ENCODE measurements at places on chromosomes 6 and 20.

DNA sequence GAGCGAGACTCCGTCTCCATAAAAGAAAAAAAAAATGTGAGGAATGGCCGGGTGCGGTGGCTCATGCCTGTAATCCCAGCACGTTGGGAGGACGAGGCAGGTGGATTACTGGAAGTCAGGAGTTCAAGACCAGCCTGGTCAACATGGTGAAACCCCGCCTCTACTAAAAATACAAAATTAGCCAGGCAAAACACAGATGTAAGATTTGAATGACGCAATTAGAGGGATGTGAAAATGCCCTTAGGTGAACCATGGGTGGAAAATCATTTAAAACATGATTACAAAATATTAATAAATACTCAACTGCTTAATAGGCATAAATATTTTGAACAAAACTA lies 20.9 kb downstream of the COL9A3 start:
- peaks cover 7% of the 10 kb centered on the region for H3K27me3 ChIP-seq
- no peak for DNase-seq
- no peak overlapping the region for H3K27ac ChIP-seq
- peaks cover under 1% of the 10 kb centered on the region for H3K4me1 ChIP-seq
- H3K36me3 ChIP-seq, result peaks cover 5% of the 10 kb centered on the region
- H3K4me3 ChIP-seq, result no peak overlapping the region

GRCh38 chr6:119196715-119197114 lies 118.3 kb upstream of the FAM184A start:
- no peaks in the 10 kb centered on the region for H3K27me3 ChIP-seq
- no peak overlapping the region for H3K27ac ChIP-seq
- H3K4me1 ChIP-seq, result no peaks in the 10 kb centered on the region
- no peak overlapping the region for H3K4me3 ChIP-seq
- DNase-seq, result no peak
- no peaks in the 10 kb centered on the region for H3K36me3 ChIP-seq

GRCh38 chr6:129104560-129104959 lies 221.6 kb downstream of the LAMA2 start:
- H3K4me3 ChIP-seq, result no peak overlapping the region
- H3K4me1 ChIP-seq, result peaks cover 25% of the 10 kb centered on the region
- H3K27ac ChIP-seq, result 0 out of 2 replicates have a peak overlapping the region, but pooled peaks have one; percentile 1
- H3K27me3 ChIP-seq, result peaks cover 2% of the 10 kb centered on the region
- no peaks in the 10 kb centered on the region for H3K36me3 ChIP-seq

- H3K4me1 ChIP-seq, result no peaks in the 10 kb centered on the region
- DNase-seq, result no peak
- no peaks in the 10 kb centered on the region for H3K36me3 ChIP-seq
- H3K4me3 ChIP-seq, result no peak overlapping the region
Measured at GRCh38 chr6:68013780-68014515, 621.1 kb upstream of the ADGRB3 start.

- no peaks in the 10 kb centered on the region for H3K4me1 ChIP-seq
- peaks cover 20% of the 10 kb centered on the region for H3K27me3 ChIP-seq
- DNase-seq, result no peak
- H3K4me3 ChIP-seq, result no peak overlapping the region
- no peak overlapping the region for H3K27ac ChIP-seq
Measured at GRCh38 chr6:53944543-53944942, 149.7 kb downstream of the LRRC1 start.

- H3K27me3 ChIP-seq, result no peaks in the 10 kb centered on the region
- no peak overlapping the region for H3K4me3 ChIP-seq
- H3K27ac ChIP-seq, result no peak overlapping the region
- DNase-seq, result no peak
- peaks cover 9% of the 10 kb centered on the region for H3K36me3 ChIP-seq
Measured at GRCh38 chr6:28373925-28374324, 24.2 kb downstream of the ZKSCAN3 start.

- H3K36me3 ChIP-seq, result no peaks in the 10 kb centered on the region
- H3K4me1 ChIP-seq, result no peaks in the 10 kb centered on the region
- no peak overlapping the region for H3K4me3 ChIP-seq
- peaks cover 3% of the 10 kb centered on the region for H3K27me3 ChIP-seq
Measured at GRCh38 chr20:13245250-13245723, 24.2 kb downstream of the ISM1 start.

DNA sequence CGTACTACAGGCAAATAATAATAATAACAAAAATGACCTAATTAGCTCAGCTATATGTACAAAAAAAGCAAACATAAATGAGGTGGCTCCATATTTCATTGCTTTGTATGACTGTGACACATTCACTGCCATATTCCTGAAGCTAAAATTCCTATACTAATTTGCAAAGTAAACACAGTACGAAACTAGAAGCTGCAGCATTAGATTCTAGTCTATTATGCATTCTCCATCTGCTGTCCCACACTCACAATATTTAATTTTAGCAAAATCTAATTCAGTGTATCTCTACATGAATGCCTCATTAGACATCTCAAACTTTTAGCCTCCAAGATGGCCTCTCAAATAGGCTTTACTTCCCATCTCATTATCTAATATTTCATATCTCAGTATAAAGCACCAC lies 55.1 kb downstream of the ATG5 start:
- H3K4me1 ChIP-seq, result no peaks in the 10 kb centered on the region
- H3K27ac ChIP-seq, result no peak overlapping the region
- DNase-seq, result no peak
- H3K36me3 ChIP-seq, result peaks cover 31% of the 10 kb centered on the region
- no peaks in the 10 kb centered on the region for H3K27me3 ChIP-seq

- H3K4me1 ChIP-seq, result no peaks in the 10 kb centered on the region
- no peak for DNase-seq
- H3K36me3 ChIP-seq, result no peaks in the 10 kb centered on the region
- H3K27ac ChIP-seq, result no peak overlapping the region
Measured at GRCh38 chr6:39769012-39769411, 23.2 kb upstream of the DAAM2 start.

- H3K27me3 ChIP-seq, result no peaks in the 10 kb centered on the region
- H3K27ac ChIP-seq, result no peak overlapping the region
- peaks cover 40% of the 10 kb centered on the region for H3K4me1 ChIP-seq
- no peak overlapping the region for H3K4me3 ChIP-seq
- no peak for DNase-seq
Measured at GRCh38 chr6:13371421-13372072, 43.2 kb upstream of the TBC1D7 start.

- no peak overlapping the region for H3K4me3 ChIP-seq
- no peak for DNase-seq
- peaks cover 20% of the 10 kb centered on the region for H3K4me1 ChIP-seq
- H3K27ac ChIP-seq, result no peak overlapping the region
- peaks cover 3% of the 10 kb centered on the region for H3K27me3 ChIP-seq
Measured at GRCh38 chr6:56096946-56097621, 150.3 kb downstream of the COL21A1 start.

DNA sequence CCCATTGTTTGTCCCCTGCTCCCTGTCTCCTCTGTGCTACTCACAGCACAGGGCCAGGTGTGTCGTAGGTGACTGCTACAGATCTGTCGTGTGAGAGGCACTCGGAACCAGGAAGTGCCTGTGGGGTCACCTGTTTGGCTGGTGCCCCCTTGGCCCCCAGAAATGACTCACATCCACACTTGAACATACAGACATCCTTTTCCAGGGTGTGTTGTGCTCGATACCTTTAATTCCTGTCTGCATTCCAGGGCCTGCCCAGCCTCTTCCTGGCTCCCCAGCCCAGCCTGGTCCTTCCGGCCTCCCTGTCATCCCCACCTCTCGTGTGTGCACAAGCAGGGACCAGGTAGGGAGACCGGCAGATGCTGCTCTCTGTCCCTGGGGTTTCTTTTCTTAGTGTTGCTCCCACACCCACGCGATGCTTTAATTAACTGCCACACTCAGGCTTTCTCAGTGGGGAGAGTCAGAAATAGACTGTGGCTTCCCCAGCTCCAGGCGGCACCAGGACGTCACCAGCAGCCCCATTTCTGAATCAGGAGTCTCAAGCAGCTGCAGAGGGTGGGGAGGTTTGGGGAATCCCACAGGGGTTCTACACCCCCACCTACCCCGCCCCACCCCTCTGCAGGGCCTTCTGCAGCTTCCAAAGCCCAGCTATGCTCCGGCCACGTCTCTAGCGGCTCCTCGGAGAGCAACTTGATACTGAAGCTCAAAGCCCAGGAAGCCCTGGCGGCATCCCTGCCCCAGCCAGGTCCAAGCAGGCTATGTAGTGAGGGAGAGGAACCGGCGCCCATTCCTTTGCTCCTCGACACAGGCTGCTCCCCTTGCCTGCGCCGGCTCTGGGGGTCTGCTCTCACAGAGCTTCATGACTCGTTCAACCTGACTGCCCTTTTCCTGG lies 102.2 kb downstream of the SYCP2 start:
- H3K4me1 ChIP-seq, result no peaks in the 10 kb centered on the region
- H3K36me3 ChIP-seq, result peaks cover 10% of the 10 kb centered on the region
- peaks cover 6% of the 10 kb centered on the region for H3K27me3 ChIP-seq
- no peak for DNase-seq
- H3K4me3 ChIP-seq, result no peak overlapping the region
- H3K27ac ChIP-seq, result no peak overlapping the region

DNA sequence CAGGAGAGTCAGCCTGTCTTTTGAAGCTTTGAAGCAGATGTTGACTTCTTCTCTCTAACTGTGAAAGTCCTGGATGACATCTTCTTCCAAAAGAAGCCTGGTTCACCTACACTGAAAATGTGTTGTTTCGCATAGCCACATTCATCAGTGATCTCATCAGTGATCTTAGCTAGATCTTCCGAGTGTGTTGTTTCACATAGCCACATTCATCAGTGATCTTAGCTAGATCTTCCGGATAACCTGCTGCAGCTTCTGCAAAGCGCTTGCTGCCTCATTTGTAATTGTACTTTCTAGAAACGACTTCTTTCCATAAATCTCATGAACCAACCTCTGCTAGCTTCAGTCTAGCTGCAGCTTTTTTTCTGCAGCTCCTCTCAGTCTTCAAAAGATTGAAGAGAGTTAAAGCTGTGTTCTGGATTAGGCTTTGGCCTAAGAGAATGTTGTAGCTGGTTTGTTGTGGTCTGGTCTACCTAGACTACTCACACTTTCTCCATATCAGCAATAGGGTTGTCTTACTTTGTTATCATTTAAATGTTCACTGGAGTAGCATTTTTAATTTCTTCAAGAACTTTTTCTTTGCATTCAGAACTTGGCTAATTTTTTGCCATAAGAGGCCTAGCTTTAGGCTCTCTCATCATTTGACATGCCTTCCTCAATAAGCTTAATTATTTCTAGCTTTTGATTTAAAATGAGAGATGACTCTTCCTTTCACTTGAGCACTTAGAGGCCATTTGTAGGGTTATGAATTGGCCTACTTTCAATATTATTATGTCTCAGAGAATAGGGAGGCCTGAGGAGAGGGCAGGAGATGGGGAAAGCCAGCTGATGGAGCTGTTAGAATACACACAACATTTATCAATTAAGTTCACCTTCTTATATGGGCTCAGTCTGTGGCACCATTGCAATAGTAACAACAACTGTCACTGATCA lies 48.7 kb upstream of the EXOC2 start:
- no peaks in the 10 kb centered on the region for H3K4me1 ChIP-seq
- H3K27ac ChIP-seq, result no peak overlapping the region
- no peak overlapping the region for H3K4me3 ChIP-seq
- no peak for DNase-seq
- no peaks in the 10 kb centered on the region for H3K36me3 ChIP-seq
- H3K27me3 ChIP-seq, result peaks cover 2% of the 10 kb centered on the region

DNA sequence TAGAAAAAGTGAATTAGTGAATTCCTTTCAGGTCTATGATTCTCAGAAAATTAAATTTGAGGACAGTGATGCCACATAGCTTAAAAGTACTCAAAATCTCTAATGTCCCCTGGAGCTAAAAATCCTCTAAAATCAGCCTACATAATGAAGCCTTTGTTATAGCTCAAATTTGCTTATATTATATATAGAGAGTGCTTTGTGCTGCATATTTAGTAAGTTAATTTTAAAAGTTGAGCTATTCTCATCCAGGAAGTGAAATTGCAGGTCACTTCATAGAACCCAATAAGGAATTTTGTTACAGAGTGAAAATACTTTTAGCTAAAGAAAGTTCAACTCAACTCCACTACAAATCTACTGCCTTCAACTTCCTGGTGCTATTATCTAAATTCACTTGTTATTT lies 507.5 kb upstream of the MAP3K7 start:
- H3K36me3 ChIP-seq, result no peaks in the 10 kb centered on the region
- DNase-seq, result no peak
- peaks cover under 1% of the 10 kb centered on the region for H3K27me3 ChIP-seq
- H3K4me1 ChIP-seq, result no peaks in the 10 kb centered on the region
- H3K27ac ChIP-seq, result no peak overlapping the region

GRCh38 chr20:50477239-50477872 lies 32.8 kb upstream of the PTPN1 start:
- no peaks in the 10 kb centered on the region for H3K36me3 ChIP-seq
- peaks cover 7% of the 10 kb centered on the region for H3K27me3 ChIP-seq
- peaks cover 10% of the 10 kb centered on the region for H3K4me1 ChIP-seq
- H3K4me3 ChIP-seq, result no peak overlapping the region

DNA sequence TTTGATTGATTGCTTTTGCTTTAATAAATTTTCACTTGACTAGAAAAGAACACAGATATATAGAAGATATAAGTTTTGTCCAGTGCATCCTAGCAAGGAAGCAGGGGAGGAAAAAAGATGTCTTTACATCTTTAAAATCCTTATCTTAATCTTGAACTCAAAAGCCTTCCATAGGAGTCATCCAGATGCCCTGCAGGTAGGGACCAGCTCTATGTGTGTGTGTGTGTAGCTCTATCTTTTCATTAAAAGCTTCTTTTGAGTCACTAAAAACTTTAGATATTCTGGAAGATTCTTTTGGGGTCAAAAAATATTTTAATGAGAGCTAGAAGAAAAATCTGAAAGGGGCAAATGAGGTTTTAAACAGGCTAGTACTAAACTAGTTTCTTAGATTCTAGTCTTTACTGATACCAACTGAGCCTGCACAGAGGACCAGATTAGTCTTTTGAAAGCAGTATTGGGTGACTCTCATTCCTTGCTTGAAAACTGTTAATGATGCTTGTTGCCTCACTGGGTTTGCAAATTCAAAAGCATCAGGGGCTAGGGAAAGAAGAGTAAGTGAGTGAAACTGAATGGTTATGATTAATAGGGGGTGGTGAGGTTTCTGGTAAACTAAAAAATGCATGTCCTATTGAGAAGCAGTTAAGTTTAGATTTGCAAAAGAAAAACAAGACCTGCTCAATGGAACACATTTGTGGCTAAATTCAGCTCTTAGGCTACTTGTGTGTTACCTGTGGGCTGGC lies 40.6 kb upstream of the JAG1 start:
- H3K27ac ChIP-seq, result no peak overlapping the region
- DNase-seq, result no peak
- peaks cover 17% of the 10 kb centered on the region for H3K4me1 ChIP-seq
- H3K4me3 ChIP-seq, result no peak overlapping the region
- H3K36me3 ChIP-seq, result no peaks in the 10 kb centered on the region

- H3K27me3 ChIP-seq, result peaks cover 4% of the 10 kb centered on the region
- DNase-seq, result no peak
- H3K36me3 ChIP-seq, result no peaks in the 10 kb centered on the region
- no peak overlapping the region for H3K4me3 ChIP-seq
Measured at GRCh38 chr6:147983581-147984366, 358.9 kb upstream of the SASH1 start.

DNA sequence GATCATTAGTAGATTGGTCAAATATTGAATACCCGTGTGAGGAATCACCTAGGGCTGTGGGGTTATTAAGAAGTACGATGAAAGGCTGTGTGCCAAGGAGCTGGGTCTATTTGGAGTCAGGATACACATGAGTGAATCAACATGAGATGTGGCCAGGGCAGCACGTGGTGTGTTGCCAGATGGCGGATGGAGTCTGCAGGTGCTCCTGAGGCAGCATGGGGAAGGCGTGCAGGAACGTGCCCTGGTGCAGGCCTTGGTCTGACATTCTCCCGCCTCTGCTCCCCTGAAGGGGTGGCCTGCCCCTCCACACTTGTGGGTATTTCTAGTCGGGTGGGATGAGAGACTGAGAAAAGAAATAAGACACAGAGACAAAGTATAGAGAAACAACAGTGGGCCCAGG lies 39.0 kb upstream of the SLC22A1 start:
- no peak overlapping the region for H3K27ac ChIP-seq
- peaks cover 34% of the 10 kb centered on the region for H3K36me3 ChIP-seq
- no peak overlapping the region for H3K4me3 ChIP-seq
- peaks cover 8% of the 10 kb centered on the region for H3K4me1 ChIP-seq
- no peaks in the 10 kb centered on the region for H3K27me3 ChIP-seq

Data from HFFc6 (cell line).